Stimulated activated CD8-positive, alpha-beta memory T cell treated with anti-CD3 and anti-CD28 coated beads, Interleukin-12 subunit alpha, Interleukin-12 subunit beta, amount 100 ng/mL, for 4 hours (primary cell): ENCODE measurements at places on chromosomes 13 and 19.

DNA sequence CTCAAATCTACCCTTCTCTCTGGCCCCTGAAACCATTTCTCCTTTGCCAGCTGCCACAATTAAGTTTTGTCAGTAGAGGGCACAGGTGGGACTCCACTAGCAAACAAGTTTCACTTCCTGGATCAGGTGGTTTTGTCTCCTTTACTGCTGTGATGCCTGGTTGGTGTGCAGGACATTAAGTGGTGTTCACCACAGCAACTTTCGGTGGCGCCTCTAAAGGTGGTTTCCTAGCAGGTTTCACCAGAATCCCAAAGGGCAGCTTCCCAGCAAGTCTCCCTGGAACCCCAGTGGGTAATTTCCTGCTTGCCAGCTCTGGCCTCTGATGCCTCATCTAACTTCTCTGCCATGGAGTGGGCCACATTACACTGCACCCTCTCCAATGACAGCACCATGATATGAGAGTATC lies 16.6 kb downstream of the MED4 start:
- DNase-seq: no peak

DNA sequence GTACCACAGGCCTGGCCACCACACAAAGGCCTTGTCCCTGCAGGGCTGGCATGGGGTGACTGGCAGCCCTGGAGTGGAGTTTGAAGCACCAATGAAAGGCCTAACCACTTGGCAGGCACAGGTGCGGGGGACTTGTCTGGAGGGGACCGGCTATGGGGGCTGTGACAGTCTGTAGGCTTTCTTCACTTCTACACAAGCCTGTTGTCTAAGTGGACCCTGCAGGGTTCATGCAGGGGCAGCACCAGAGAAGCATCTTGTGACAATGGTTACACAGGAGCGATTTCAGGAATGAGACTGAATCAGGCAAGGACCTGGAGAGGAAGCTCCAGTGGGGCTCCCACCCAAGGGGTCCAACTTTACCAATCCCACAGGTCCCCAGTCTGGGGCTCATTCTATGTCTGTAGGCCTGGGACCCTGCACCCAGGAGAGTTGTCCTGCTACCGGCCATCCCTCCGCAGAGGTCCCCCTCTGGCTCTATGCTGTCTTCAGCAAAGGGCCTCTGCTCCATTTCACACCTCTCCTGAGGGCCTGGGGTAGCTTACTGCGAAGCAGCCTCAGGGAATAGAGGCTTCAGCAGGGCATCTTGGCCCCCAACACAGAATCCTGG lies 2.3 kb upstream of the ZNF837 start:
- no peak for DNase-seq

GRCh38 chr19:39405958-39406655 lies 540 bp upstream of the ZFP36 start:
- DNase-seq: peak; percentile 80

- no peak for DNase-seq
Measured at GRCh38 chr19:38879400-38879751, 1.3 kb upstream of the RINL start.

- no peak for DNase-seq
Measured at GRCh38 chr13:23985060-23985459, 87.8 kb upstream of the C1QTNF9B start.

DNA sequence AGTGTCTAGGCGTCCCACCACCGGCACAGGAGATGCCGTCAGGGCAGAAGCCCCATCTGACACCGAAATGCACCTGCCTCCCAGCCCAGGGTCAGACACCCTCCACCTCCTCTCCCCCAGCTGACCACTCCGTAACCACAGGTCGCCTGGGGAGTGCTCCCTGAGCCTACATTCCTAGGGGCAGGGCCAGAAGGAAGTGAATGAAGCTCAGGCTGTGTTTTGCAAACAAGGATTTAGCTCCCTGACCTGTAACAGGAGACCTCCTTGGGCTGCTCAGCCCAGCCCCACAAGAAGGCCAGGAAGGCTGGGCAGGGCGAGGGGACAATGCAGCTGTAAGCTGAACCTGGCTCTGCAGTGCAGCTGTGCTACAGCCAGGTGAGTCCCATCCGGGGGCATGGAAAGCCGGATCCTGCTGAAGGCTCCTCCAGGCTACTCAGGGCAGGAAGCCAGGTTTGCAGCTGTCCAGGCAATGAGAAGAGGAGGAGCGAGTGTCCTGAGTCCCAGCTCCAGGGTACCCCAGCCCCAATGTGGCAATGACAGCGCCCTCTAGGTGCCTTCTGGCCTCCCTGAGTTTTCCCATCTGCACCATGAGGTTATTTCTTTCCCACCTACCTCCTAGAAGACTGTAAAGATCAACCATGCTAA lies 42.1 kb downstream of the RHPN2 start:
- DNase-seq: no peak

GRCh38 chr13:38688674-38689073 lies 1.8 kb downstream of the FREM2 start:
- DNase-seq: no peak

GRCh38 chr19:4183967-4184717 lies 1.7 kb downstream of the ANKRD24 start:
- DNase-seq: no peak
